Endothelial cell (in vitro differentiated cells): ENCODE measurements at places on chromosomes 5 and 9. TPM values are rescaled to one million over a fixed set of nuclear protein-coding genes. Genes with fewer than 3 reads are reported as not detected.

- peak; percentile 59 for DNase-seq
These were observed 9.4 kb upstream of the DELE1 start for GRCh38 chr5:141914199-141914743.

The TAF11L10 gene
- not detected for total RNA-seq

The TXNDC8 gene
- not detected for total RNA-seq

The MCCC2 gene
- 38.3 TPM for total RNA-seq

GRCh38 chr5:107538805-107539445, 131.8 kb downstream of the EFNA5 start:
- DNase-seq, result no peak

DNA sequence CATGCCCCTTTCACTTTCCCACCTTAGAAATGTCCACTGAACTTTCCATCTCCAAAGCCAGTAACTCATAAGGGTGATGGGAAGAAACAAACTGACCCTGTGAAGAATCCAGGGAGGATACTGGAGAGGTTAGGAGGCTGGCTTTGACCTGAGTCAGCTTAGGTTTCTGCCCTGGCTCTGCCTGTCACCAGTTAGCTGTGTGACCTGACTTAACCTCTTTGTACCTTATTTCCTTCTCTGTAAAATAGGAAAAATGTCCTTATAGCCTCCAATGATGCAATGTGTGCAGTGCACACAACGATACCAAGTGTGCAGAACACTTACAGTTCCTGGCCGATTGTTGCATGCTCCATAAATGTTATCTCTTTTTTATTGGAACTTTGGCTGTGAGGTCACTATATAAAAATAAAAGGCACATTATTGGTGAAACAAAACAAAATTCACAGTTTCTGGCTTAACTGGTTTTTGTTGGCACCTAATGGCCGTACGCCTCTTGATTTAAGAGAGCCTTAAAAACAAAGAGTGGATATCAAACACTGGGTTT, 37.8 kb downstream of the GABRP start:
- no peak for DNase-seq

The FRMD3 gene
- total RNA-seq, result 0.59 TPM

DNA sequence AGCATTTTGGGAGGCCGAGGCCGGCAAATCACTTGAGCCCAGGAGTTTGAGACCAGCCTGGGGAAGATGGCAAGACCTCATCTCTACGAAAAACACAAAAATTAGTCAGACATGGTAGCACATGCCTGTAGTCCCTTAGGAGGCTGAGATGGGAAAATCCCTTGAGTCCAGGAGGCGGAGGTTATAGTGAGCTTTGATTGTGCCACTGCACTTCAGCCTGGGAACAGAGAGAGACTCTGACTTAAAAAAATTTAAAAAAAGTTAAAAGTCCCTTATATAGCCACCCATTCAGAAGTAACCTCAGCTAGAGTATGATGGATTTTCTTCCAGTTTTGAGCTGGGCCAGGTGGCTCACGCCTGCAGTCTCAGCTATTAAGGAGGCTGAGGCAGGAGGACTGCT, 72.4 kb downstream of the UGCG start:
- DNase-seq, result no peak

DNA sequence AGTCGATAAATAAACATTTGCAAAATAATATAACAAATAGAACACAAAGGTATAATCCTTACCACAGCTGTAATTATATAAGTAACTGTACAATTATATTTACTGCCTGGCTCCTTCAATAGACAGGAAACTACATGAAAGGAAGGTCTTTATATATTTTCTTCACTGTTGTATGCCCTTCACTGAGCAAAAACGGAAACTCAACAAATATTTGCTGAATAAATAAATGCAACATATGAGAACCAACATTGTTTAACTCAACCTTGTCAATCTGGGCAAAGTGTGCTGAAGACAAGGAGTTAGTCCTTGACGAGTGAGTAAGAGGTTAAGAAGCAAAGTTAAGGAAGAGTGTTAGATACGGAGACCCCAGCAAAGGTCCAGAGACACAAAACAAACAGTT, 22.6 kb downstream of the PSMD5 start:
- DNase-seq, result no peak

GRCh38 chr5:94361832-94362796, 256.3 kb downstream of the KIAA0825 start:
- DNase-seq, result no peak

The C9orf43 gene
- 0.92 TPM for total RNA-seq

GRCh38 chr9:37424204-37424685, 1.7 kb downstream of the GRHPR start:
- DNase-seq, result no peak

GRCh38 chr9:113299800-113300292, 3.3 kb downstream of the RNF183 start:
- no peak for DNase-seq

- DNase-seq, result no peak
These were observed 8.3 kb downstream of the COL15A1 start for GRCh38 chr9:98951967-98952366.

The FAM81B gene
- 1.2 TPM for total RNA-seq

GRCh38 chr9:119934497-119934896, 565.3 kb upstream of the BRINP1 start:
- no peak for DNase-seq
